Hematopoietic multipotent progenitor cell treated with erythropoietin and hydrocortisone succinate and interleukin-3 and kit ligand, for 15 days (in vitro differentiated cells): ENCODE measurements at places on chromosomes 3 and 15.

DNA sequence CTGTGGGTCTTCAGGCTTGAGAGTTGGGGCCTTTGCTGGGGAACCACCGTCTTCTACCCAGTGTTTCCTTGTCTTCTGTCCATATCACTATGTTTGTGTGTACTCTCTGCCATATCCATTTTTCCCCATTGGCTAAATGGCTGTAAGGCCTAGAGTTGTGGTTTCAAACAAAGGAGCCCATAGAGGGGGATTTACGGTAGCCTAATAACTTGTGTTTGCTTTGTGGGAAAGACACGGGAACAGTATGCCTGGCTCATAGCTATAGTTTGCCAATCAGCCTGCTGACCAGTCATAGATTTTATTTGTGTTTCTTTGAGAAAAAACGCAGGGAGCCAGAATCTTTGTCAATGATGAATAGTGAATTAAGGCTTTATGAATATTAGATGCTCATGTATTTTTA is 554.8 kb downstream of the NAALADL2 start:
- no peak for DNase-seq

- no peak for DNase-seq
Measured at GRCh38 chr3:73029321-73029796, 32.1 kb upstream of the EBLN2 start.

DNA sequence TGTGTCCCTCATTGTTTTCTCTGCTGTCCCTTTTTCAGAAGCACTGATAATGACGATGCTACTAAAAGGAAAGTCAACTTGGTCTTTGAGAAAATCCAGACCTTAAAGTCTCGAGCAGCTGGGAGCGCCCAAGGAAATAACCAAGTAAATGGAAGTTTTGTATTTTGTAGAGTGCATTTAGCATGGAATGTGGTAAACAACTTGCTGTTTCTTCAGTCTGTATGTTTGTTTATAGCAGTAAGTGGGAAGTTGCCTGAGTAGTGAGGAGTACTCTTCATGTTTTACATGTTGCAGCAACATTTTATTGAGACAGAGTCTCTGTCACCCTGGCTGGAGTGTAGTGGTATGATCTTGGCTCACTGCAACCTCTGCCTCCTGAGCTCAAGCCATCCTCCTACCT is 66.0 kb downstream of the CGNL1 start:
- DNase-seq, result no peak

DNA sequence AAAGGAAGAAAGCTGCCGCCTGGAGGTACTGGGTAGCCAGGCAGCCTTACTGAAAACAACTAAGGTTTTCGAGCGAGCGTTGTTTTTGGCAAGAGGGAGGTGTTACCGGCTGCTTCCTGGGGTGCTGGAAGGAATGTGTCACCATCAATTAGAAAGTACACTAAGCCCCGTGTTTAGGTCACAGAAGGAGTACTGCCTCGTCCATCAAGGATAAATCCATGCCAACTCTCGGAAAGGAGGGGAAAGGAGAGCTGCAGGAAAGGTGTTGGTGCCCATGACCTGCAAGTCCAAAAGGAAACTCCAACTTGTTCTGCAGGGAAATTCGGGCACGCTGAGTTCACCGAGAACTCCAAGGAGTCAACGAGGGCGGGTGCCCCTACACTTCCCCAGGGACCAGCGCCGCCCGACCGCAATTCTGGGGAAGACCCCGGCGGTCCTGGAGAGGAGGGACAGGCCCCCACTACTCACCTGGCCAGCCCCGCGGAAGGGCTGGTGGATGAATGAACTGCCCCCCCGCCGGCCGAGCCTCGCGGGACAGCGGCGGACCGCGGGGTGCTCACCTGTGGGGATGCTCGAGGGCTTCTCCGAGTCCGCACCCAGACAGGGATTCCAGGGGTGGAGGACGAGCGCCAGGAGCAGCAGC is 542 bp downstream of the PLOD2 start:
- DNase-seq, result no peak

DNA sequence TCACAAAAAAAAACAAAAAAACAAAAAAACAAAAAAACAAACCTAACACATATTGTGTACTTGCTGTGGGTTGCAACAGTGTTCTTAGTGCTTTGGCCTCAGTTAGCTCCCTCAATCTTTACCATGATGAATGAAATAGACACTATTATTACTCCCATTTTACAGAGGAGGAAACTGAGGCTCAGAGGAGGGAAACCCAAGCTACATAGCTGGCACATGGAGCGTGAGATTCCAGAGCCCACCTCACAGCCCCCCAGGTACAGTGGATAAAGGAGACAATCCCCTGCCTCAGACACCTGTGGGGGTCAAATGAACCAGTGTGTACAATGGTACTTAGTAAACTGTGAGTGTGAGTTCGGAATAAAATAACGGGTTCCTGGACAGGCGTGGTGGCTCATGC is 104.9 kb upstream of the SMAD3 start:
- no peak for DNase-seq

GRCh38 chr3:25784971-25785370 is 1.7 kb upstream of the NGLY1 start:
- no peak for DNase-seq

DNA sequence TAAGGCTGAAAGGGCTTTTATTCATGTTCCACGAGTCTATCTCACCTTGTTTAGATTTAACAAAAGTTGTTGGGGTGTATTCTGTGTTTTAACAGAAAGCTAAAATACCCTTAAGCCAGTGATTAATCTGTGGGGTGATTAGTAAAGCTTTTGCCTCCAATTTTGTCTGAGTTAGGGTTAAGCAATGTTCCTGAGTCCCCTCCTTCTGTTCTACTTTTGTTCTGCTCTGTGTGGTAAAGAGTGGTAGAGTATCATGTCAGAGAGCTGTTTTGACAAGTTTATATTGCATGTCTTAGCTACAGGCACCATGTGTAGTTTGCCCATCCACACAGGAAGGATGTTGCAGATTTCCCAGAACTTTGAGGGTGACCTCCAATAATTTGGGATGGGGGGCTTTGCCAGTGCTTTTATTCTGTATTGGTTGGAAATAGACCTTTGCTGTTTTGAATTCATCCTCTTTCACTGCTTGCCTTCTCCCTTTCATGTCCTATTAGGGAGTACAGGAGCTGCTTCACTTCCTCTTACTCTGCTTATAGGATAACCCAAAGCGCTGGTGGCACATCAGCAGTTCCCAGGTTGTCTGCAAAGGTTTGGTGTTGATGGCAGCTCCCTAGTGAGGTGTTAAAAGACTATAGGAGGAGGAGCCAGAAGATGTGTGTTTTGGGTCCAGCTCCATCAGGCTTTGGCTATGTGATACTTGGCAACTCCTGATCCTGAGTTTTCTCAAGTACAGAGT is 7.4 kb downstream of the PDE8A start:
- DNase-seq, result no peak

DNA sequence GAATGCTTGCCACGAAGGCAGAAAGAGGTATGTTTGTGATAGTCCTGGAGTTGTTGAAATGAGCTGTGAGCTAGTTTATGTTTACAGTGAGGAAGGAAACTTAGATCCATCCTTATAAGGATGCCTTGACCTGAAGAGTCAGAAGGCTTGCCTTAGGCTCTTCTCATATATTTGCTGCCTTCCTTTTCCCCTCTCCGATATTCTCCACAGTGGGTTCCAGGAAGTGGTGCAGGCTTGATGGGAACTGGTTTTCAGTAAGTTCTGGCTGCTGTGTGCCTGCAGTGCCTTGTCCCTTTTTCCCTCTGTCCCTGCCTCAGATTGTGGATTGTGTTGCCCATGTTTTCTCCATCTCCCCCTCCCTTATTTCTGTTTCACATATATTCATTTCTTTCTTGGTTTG is 287.3 kb upstream of the UBE2E1 start:
- DNase-seq, result no peak

DNA sequence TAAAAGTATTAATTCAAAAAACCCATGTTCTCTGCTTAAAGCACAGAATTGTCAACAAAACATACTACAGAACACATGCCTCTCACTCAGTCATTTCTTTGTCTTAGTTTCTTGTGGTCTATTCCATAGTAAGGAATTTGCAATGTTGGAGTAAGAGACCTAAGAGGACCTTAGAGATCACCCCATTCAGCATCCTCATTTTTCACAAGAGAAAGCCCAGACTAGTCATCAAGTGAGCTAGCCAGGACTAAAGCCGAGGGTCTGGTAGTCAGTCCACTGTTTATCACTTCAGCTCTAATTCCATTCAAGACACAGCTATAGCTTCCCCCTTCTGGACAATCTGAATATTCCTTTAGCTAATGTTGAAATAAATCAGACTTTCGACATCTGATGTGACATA is 601.1 kb downstream of the FHIT start:
- DNase-seq, result no peak

DNA sequence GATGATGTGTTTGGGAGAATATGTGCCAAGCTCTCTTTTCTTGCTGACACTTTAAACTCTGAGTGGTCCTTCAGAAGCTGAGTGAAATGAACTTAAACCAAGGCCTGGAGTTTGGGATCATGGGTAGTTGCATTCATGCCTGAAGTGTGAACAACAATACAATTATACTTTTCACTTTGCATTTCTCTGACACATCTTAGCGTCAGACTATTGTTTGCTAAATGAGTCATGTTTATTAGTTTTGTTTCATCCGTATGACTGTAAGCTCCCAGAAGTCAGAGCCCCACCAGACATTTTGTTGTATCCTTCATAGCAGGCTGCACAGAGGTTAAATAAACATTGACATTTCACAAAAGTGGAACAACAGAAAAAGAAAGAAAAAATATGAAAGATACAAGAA is 542.6 kb downstream of the TUSC7 start:
- DNase-seq, result no peak
